Stimulated activated CD4-positive, alpha-beta T cell treated with anti-CD3 and anti-CD28 coated beads, Interleukin-15, amount 100 ng/mL, for 24 hours (primary cell): ENCODE measurements at places on chromosomes 11 and 22.

GRCh38 chr11:47253660-47254059, 4.1 kb upstream of the NR1H3 start:
- DNase-seq: no peak

DNA sequence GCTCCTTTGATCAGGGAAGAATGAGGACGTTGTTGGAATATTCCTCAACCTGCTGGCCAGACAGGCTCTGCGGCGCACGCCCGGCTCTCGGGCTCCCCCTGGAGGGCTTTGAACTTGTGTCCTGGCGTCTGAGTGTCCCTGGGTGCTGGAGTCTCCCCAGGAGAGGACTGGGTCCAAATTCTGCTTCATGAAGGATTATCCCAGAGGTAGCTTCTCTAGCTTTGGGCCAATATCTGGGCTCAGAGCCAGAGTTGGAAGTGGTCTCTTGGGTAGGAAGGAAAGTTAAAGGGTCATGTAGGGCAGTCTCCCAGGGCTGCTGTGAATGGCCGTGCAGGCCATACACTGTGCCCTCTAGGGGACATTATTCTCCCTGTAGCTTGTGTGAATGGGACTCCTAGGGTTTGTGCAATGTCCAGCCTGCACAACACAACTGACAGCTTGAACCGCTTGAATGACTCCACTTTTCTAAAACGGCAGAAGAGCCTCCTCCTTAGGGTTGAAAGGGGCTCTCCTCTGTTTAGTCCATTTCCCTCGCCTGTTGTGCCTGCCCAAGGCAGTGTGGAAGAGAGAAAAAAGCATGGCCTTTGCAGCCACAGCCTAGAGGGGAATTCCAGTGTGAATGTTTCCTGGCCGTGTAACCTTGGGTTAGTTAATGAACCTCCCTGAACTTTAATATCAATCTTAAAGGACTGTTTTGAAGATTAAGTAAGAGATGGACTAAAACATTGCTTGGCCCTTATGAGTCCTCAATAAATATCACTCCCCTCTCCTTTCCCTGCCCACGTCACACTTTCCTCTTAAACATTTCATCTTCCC, 111.2 kb upstream of the THY1 start:
- DNase-seq: peak; percentile 79

GRCh38 chr11:19683141-19683805, 29.4 kb upstream of the NAV2 start:
- no peak for DNase-seq

GRCh38 chr11:101453682-101454081, 130.1 kb downstream of the TRPC6 start:
- DNase-seq: no peak

- no peak for DNase-seq
Observed at GRCh38 chr11:118164885-118165284, 11.6 kb downstream of the SCN2B start.

- no peak for DNase-seq
Observed at GRCh38 chr22:48147404-48147803, 1385.0 kb downstream of the TBC1D22A start.

DNA sequence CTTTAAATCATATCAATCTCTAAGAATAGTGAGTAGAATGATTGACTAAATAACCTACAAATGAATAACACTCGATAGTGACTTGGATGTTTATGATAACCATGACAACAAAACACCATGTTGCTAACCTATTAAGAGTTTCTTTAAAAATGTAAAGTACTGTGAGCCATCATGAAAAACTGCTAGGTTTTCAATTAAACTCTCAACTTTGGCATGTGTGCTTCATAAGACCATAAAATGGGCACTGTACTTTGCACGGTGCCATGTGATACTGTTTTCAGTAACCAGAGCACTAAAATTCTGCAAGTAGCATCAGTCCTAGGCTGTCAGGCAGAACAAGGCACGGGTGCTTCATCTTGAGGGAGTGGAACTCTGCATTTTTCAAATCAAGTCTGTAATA, 96.2 kb upstream of the TRIM77 start:
- no peak for DNase-seq

DNA sequence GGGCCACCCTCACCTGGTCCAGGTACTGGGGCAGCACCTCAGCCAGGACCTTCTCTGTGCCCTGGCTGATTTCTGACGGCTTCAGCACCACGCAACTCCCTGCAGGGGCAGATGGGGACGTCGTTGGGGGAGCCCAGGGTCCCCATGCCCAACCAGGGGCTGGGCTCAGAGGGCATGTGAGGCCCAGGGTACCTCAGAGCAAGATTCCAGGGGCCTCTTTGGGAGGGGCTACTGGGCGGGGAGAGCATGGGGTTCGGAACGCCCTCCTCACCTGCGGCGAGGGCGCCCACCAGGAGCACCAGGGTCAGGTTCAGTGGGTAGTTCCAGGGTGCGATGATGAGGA, 8.1 kb downstream of the ALDH3B2 start:
- no peak for DNase-seq

DNA sequence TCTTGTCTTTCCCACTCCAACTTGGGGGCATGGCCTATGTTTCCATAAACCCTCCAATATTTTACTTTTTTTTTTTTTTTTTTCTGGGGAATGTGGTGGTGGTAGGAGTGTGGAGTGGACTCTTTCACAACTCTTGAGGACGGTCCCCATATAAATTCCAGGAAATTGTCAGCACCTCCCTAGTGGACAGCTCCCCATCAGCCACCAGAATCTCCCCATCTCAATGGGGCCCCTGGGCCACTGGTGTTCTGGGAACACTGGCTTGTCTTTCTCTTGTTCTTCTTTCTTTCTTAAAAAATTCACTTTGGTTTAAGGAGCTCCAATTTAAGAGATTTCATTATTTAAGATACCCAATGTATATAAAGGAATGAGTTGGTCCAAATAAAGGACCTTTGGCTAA, 74.1 kb downstream of the ADM start:
- DNase-seq: no peak

GRCh38 chr22:40241200-40241763, 63.6 kb downstream of the TNRC6B start:
- DNase-seq: peak; percentile 43

DNA sequence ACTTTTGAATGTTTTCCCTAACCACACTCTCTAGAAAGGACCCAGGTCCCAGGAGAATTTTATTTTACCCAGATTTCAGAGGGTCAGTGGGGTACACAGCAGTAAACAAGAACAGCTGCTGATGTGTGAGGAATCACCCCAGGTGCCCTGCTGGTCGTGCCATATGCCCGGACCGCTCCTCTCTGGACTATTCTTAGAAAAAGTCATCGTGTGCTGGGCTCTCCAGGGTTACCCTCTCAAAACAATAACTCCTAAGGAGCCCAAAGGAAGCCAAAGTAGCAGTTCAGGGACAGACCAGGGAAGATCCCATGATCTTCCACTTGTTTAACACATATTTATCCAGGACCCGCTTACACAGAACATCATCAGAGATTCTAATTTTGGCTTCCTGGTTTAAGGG, 29.7 kb downstream of the LRP4 start:
- DNase-seq: no peak

DNA sequence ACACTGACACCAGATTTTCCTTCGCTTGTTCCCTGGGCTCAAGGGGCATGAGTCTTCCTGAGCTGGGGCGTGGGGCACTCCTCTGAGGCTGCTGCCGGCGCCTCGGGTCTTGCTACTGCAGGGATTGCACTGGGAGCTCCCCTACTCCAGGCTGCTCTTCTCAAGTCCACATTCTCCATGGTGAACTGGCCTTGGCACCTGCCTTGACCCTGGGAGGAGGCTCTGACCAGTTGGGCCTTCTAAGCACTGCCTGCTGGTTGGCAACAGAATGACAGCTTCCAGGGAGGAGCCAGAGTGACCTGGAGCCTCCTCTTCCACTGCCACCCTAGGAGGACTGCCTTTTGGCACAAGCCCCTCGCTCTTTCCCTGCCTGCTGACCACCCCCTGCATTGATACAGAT, 9.5 kb downstream of the FREY1 start:
- DNase-seq: no peak

GRCh38 chr11:118295815-118296454, 8.6 kb upstream of the CD3E start:
- DNase-seq: peak; percentile 53

DNA sequence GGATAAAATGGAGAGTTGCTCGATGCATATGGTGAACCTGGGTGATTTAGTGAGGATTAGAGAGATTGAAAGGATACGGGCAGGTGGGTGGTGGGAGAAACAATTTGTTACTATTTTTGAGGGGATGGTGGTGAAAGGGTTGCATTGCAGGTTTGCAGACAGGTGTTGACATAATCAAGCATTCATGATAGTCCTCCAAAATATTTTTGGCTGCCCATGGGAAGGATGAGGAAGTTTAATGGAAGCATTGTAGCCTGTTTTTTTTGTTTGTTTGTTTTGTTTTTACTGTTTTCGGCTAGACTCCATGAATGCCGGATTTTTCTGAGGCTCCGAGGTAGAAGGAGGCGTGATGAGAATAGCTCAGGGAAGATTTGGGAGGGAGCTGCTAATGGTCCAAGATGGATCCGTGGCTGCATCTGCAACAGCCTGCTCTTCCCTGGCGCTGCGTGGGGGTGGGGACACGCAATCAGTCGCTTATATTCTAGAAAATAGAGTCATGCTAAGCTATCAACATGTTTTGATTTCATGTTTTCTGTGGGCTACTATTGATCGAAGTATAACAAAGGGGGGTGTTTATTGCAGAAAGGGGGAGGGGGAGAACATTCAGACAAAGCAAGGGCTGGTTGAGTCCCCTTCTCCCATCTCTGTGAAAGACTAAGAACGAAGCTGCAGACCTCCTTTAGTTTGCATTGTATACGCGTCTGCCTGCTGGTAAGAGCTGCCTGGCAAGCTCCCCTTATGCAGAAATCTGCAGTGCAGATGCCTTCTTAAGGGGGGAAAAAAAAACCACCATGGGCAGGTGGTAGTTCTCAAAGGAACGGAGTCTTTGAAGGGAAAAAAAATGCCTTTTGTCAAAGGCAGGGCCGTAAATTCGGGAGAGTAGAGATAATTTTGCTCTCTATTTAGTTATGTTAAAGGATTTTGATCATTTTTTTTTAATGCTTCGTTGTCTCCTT, 1.0 kb downstream of the RTN3 start:
- DNase-seq: peak; percentile 41

- no peak for DNase-seq
Observed at GRCh38 chr11:111088847-111089355, 156.6 kb upstream of the POU2AF2 start.

DNA sequence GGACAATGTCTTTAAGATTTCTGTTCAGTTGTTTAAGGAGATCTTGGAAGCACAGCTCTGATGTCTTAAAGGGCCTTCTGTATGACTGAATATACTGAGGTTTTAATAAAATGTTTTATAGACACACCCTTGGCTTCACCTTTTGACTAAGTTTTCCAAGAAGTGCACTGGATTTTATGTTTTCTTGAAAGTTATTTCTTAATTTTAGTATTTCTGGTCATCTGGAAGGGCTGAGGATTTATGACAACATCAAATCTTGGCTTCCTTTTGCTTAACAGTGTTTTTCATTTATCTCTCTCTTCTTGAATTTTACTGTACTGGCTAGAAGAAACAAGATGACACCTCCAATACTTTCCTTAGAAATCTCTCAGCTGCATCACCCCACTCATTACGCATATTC, 2423.4 kb downstream of the LRRC4C start:
- DNase-seq: no peak

DNA sequence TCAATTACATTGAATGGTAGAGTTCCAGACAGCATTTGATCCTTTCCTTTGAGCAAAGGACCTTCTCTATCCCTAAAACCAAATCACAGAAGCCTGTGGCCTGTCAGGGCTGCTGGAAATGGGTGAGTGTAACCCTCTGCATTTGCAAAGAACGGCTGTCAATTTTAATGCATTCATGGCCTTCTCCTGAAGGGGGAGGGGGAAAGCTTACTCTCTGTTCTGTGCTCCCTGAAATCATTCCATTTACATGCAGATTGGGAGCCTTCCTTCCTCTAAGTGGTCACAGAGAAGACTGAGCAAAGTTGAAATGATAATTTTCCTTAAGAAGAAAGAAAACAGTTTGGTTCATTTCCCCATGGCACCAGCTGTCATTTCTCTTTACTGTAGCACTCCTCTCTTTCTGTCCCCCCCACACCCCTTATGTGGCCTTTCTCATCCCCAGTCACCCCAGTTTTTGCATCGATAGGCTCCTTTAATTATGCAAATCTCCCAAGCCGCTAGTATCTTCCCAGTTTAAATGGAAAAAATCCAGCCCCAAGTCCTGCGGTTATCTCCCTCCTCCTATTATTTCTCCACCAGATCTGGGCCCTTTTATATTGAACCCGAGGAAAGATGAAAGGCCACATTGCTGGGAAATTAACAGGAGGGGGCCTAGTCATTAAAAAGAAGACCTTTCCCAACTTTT, 109.4 kb upstream of the KIRREL3 start:
- no peak for DNase-seq

- DNase-seq: no peak
Observed at GRCh38 chr22:36571991-36572390, 43.0 kb upstream of the EIF3D start.

DNA sequence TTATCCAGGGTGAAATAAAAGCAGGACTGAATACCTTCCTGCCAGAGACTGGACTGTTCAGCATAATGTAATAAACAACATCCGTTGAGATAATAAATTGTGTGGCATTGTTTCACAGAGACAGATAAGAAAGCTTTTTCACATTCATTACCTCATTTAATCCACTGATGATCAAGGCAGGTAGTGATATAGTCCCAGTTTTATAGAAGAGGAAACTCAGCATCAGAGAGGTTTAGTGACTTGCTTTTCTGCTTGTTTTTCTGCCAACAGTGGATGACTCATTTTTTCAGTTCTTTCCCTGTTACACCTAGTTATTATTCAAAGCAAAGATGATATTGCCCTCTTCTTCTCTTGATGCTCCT, 4.0 kb downstream of the MYO18B start:
- no peak for DNase-seq

DNA sequence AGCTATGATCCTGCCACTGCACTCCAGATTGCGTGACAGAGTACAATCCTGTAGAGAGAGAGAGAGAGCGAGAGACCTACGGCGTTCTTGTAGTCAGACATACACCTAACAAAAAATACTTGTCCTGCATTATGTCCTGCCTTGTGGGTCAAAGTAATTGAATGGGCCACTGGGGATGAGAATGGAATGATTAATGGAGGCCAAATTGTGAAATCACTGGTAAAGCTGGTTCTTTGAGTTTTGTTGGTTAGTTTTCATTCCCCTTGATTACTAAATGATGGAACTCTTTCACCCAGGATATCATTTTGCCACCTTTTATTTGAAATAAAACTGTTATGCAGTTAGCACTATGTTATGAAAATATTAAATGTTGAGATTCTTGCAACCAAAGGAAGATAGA, 18.7 kb downstream of the GAS2 start:
- no peak for DNase-seq

- peak; percentile 31 for DNase-seq
Observed at GRCh38 chr11:45658292-45658991, 7.0 kb downstream of the CHST1 start.
